COR-L47 (cell line): ENCODE measurements at places on chromosomes 12 and 14.

GRCh38 chr12:67415473-67415872 is 146.3 kb downstream of the CAND1 start:
- peak; percentile 61 for DNase-seq

- no peak for DNase-seq
Measured at GRCh38 chr12:132669166-132669879, 17.8 kb downstream of the POLE start.

DNA sequence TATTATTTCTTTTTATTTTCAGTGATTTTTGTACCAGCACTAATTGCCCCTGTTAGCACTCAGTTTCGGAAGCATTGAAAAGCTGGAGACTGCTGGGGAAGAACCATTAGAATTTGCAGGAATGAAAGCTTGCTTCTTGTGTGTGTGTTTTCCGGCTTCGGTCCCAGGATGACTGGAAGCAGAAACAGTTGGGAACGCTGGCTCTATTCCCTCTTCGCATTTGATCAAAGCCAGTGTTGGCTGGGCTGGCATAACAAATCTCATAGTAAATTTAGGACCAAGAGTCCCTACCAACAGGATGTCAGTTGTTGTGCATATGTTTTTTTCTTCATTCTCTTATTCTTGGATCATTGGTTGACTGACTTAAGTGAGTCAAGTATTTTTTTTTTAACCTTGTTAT is 53.6 kb upstream of the TRAF3 start:
- no peak for DNase-seq

- no peak for DNase-seq
Measured at GRCh38 chr14:104438166-104438887, 141.2 kb upstream of the C14orf180 start.

DNA sequence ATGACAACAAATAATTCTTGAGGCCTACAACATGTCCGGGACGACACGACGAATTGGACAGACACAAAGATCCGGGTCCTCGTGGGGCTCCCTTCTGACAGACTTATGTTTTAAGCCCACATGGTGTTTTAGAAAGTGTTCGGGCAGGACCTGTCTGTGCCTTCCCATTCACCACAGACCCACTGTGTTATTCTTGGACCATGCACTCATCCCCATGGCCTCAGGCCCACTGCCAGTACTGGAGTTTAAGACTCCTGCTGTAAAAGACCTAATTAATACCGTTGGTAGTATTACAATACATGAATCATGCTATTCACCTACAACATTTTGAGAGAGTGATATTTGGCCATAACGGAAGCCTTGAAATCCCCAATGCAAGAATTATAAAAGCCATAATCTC is 20.0 kb downstream of the SLC15A4 start:
- DNase-seq: no peak

DNA sequence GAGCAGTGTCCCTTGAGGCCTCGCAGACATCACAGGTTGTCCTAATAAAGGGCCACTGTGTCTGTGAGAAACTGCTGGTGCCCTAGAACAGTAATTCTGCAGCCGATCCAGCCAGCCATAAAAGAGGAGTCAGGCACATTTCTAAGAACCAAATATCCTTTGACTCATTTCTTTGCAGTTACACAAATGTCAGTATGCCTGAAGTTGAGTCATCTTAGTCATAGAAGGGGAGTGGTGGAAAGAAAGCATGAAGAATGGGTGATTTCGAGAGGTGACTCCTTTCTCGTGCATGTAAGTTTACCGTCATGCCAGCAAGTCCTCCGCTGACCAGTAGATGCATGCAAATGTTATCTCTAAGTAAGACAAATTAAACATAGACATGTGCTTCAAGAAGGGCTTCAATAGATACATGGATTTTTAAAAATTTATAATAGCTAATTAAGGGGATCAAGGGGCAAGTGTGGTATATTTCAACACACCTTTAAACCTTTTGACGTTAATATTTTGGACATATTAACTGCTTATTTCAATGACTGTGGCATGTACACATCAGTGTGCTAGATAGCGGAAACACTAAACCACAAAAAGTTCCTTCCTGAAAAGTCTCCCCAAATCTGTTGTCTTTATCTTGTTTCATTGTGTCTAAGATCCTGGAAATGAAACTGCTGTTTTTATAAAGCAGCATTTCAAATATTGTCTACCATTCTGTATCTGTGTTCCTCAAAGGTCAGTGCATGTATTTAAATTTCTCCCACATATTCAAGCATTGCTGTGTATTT is 497.4 kb downstream of the NPAS3 start:
- DNase-seq: no peak

DNA sequence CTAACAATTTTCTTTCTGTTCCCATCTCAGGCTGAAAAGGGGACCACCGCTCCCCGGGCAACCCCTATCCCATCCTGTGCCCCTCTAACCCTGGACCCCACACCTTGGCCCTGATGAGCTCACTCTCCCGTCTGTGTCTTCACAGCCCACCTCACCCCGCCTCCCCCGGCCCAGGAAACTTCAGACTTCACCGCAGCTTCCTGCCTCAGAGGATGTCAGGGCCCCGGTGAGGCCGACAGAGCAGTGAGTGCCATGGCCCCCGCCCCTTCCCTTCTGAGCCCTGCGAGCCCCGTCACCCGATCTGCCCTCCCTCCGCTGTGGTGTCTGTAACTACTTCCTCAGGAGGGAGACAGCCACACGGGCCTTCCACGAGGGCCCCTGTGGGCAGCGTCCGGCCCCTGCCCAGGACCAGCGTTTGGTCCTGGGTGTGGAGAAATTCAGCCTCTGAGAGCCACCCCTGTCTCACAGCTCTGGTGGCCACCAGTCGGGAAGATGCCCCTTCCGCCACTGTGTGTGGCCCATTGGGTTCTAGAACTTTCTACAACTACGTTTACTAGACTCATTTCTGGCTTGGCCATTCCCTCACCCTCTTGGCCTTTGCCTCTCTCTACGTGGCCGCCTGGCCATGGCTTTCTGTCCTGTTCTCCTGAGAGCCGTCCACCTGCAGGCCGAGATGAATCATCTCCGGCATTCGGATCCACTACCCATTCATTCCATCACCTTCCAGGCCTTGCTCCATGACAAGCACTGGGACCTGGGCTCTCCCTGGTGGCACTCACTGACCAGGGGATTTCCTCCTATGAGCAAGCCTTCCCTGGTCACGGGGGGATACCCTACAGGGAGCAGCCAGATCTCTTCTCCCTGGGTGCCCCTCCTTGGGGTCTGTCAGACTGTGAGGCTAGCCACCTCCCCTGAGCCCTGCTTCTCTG is 3.4 kb downstream of the RHOF start:
- no peak for DNase-seq

DNA sequence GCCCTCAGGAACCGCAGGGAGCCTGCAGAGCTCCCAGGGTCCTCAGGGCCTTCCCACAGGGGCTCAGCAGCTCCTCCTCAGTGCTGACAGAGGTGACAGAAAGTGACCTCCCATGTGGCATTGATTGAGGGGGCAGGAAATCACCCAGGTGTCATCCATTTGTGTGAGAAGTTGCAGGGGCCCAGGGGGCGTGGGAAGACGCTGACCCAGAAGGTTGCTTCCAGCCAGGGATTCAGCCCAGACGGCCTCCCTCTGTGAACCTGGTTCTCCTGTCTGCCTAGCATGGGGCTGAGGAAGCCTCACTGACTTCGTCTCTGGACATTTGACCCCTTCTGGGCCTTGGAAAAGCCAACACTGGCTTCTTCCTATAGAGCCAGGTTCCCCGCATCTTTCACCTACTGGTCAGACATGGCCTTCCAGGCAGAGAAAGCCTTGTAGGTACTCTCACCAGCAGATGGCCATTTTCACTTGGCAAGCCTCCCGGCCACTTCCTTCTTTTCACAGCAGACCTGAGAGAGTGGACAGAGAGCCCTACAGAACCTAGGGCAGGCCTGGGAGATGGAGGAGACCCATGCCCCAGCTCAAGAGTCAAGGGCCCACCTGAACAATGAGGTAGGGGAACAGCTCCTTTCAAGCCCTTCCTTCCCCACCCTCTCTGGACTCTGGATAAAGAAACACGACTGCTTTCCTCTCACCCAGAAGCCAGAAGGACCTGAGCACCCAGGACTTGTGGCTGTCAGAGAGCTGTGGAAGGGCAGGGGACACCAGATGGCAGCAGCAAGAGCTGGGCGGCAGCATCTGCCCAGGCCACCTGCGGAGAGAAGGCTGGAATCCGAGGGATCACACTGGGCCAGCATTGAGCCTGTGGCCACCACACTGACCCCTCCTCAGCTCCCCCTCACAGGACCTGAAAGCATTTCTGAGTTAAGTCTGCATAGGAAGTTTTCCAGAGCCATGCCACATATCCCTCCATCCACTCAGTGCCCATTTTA is 377.8 kb downstream of the DPF3 start:
- DNase-seq: no peak

GRCh38 chr14:20204721-20205120 is 14.0 kb downstream of the OR11G2 start:
- DNase-seq: no peak

DNA sequence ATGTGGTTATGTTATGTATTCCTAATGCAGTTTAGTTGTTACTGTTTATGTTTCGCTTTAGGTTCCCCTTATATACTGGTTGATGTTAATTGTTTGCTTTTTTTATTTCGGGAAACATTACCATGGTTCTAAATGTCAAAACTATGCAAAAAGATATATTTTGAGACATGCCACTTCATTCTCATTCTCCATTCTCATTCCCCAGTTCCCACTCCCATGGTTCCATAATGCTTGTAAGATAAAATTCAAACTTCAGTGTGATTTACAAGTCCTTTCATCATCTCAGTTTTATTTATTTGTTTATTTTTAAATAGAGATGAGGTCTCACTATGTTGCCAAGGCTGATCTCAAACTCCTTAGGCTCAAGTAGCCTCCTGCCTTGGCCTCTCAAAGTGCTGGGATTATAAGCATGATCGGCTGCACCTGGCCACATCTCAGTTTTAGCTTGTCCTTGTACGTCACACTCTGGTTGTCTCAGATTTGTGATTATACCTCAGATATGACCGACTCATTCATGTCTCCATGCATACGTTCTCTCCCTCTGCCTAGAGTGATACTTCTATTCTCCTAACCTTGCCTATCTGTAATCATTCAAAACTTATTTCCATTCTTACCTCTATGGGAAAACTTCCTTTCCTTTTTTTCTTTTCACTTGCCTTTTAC is 407.8 kb upstream of the RGS6 start:
- DNase-seq: no peak

DNA sequence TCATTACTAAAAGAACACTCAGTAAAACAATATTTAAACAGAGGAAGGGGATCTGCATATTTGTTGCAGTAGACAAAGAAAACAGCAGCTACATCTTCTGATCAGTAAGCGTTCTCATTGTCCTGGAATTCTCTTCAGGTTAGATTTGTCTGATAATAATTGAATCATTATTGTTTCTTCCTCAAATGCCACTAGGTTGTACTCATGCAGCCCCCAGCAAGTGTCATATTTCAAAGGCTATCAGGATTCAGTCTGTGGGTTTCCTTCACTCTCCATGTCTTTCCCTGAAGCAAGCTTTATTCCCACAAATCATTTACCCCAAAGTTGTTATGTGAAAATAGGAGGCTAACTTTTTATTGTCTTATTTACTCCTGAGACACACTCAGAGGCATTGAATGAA is 14.7 kb downstream of the PIK3C2G start:
- DNase-seq: no peak

GRCh38 chr14:105926373-105927095 is 400.2 kb downstream of the TMEM121 start:
- no peak for DNase-seq

GRCh38 chr14:47226877-47227520 is 448.4 kb downstream of the MDGA2 start:
- no peak for DNase-seq

DNA sequence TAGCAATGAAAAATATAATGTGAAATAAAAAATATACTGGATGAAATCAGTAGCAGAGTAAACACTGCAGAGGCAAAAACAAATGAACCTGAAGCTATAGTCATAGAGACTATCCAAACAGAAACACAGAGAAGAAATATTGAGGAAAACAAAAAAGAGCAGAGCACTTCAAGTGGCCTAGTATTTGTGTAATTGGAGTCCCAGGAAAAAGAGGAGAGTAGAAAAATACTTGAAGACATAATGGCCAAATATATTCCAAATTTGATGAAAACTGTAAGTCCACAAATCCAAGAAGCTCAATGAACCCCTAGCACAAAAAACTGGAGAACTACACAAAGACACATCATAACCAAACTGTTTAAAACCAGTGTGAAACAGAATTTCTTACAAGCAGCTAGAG is 37.2 kb upstream of the CTDSP2 start:
- DNase-seq: no peak

DNA sequence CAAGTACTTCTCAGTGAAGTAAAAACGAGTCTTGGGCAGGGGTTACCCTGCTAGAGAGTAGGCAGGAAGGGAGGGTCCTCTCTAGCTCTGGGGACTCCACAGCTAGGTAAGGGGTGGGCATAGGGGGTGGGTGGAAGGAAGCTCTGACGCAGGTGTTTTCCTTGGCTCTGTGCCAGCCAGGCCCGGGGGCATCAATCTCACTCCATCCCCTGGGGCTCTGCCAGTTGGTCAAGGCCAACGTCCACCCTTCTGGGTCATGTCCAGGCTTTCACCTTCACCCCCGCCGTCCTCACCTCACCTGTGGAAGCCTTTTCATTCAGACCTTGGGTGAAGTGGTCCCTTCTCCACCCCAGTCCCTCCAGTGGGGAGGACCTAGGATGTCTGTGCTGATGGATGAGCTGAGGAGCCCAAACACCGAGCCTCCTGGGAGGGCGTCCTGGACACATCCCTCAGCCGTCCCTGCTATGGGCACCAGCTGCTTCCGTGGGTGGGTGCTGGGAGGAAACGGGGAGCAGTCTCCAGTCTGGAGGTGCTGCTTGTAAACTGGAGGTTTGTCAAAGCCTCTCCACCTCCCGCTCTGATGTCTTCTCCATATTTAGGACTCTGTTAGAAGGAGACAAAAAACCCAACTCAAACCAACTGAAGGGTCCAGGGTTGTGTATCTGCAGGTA is 71.5 kb upstream of the SFSWAP start:
- no peak for DNase-seq

DNA sequence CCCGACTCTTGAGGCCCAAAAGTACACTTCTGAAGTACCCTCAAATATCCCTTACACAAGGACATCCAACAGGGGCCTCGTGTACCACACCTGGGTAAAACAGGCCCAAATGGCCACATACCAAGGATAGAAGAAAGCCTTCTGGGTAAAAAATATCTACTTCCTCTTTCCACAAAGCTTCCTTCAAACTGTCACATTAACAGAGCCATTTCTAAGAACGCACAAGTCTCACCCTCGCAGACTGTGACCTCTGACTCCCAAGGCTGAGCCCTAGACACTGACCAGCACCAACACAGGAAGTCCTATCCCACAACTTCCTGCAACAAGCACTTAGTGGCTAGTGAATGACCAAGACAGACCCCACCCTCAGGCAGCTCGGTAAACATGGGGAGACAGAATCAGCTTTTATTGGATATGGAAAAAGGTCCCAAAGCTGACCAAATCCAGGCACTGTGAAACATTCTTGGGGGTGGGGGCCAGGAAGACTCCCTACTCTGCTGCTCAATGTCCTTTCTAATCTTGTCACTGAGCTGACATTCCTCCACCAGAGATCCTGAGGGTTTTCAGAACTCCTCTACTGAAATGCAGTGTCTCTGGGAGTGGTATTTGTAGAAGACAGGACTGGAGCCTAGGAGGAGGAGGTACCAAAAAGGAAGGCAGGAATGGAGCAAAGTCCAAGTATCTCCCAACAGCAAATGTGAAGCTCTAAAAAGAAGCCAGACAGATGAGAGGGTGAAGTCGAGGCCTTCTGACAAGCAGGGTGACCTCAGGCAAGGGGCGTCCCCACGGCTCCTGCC is 15.9 kb downstream of the KCTD10 start:
- DNase-seq: no peak
